Activated gamma-delta T cell (primary cell): ENCODE measurements at places on chromosomes 2 and 18.

DNA sequence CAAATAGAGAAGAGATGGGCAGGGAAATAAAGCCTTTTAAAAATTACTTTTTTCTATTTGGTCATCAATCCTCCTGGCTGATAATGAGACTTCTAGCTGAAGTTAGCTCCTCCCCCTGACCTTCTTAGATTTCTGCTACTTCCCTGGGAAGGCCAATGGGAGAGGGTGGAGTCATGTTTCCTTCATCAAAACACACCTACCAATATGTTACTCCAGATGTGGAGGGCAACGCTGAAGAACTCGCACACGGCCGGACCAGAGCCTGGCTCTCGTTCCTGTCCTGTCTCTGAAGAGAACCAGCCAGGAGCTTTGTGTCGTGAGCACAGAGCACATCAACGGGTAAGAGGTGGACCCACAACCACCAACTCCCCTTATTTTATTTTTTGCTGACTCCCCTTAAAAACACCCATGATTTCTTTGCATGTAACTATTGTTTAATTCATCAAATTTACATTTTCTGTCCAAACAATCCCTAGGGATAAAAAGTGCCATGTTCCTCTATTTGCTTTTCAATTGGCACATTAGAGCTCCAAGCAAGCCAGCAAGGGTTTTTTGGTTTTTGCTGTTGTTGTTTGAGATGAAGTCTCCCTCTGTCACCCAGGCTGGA, 94.9 kb downstream of the ADD2 start:
- DNase-seq: no peak

- DNase-seq: no peak
These were observed 93.3 kb downstream of the CTAGE1 start for GRCh38 chr18:22324191-22325131.

DNA sequence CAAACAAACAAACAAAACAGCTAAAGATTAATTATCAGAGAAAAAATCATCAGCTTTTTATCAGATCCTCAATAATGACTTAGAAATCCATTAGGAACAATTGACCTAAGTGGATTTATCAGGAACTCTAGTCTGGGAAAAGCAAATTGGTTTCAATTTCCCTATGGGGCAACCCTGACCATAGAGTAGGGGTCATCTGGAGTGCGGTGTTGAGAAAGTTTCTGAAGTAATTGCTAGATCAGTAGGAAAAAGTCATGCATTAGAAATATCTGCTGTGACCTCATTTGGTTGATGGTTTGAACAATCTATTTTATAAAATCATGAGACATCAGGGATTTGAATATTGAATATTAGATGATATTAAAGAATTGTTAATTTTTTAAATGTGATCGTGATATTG, 507.9 kb downstream of the TXNL1 start:
- DNase-seq: no peak

- DNase-seq: no peak
These were observed 20.2 kb downstream of the SCYGR8 start for GRCh38 chr2:227765788-227766372.

GRCh38 chr2:2456721-2457120, 125.6 kb upstream of the MYT1L start:
- no peak for DNase-seq
